ENCODE measurements at places on chromosomes 7 and 10. TPM values are rescaled to one million over a fixed set of nuclear protein-coding genes. Genes with fewer than 3 reads are reported as not detected.

Gene RBAK
- total RNA-seq = 14.6 TPM

Gene DCLRE1A
- 9.2 TPM for total RNA-seq

GRCh38 chr10:101892782-101893391 lies 49.3 kb upstream of the KCNIP2 start:
- peak; percentile 25 for DNase-seq
- peaks cover 6% of the 10 kb centered on the region for H3K36me3 ChIP-seq
- no peak overlapping the region for H3K27ac ChIP-seq
- no peaks in the 10 kb centered on the region for H3K27me3 ChIP-seq
- H3K4me3 ChIP-seq = no peak overlapping the region

DNA sequence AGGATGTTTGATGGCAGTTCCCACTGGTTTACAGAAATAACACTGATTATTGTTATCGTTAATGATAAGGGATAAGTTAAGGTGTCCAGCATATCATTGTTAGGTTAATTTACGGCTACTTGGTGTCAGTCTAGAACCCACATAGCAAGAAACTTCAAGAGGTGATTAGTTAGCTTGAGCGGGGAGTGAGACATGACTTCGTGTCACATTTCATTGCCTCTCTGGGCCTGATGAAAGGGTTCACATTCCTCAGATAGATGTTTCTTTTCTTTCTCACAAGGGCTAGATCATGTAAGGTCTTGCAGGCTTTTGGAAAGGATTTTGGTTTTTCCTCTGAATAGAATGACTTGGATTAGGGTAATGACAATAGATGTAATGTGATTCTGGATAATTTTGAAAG lies 26.7 kb downstream of the WAC start:
- H3K27me3 ChIP-seq = no peaks in the 10 kb centered on the region
- no peak overlapping the region for H3K27ac ChIP-seq
- H3K36me3 ChIP-seq = peaks cover 89% of the 10 kb centered on the region
- DNase-seq = no peak
- H3K4me3 ChIP-seq = no peak overlapping the region

DNA sequence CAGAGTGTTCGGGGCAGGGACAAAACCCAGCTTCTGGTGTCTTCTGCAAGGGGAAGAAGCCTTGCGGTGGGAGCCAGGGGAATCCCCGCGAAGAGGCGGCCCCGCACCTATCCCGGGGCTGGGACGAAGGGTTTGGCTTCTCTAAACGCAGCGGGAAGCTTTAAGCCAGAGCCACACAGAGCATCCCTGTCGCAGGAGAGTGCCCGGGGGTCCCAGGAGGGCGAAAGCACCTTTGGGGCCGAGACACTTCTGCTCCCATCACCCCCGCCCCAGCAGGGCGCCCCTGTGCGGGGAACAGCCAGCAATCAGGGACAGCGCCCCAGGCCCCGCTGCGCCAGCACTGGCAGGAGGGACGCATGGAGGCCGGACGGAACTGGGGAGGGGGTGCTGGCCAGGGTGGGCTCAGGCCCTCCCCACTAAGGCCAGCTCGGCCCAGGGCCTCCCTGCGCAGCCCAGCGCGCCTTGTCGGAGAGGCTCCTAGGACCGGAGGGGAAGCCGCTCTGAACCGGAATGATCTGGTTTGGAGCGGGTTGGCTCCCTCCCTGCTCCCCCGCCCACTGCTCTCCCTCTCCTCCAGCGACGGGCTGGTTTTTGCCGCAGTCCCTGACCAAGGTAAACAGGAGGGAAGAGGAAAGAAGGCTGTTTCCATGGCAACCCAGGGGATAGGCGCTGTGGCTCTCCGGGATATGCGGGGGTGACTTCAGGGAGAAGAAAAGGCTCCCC lies 63.9 kb downstream of the TMEM209 start:
- H3K4me3 ChIP-seq = no peak overlapping the region
- DNase-seq = no peak
- no peaks in the 10 kb centered on the region for H3K27me3 ChIP-seq
- H3K4me1 ChIP-seq = peaks cover 7% of the 10 kb centered on the region
- peaks cover 16% of the 10 kb centered on the region for H3K36me3 ChIP-seq

DNA sequence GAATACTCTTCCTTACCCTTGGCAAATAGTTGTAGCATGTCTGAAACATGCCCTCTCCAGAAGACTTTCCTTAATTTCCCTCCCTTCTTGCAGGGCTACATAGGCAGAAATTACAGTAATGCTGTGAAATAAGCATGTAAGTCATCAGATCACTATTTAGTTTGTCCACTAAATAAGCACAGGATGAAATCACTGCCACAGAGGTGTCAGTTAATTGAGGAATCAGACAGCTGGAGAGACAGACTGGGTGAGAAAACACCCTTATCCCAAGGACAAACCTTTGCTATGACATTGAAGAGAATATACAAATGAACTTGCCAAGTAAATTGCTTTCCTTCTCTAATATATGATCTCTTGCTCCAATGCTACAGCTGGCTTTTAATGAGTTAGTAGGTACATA lies 129.3 kb downstream of the CHRM2 start:
- H3K27ac ChIP-seq = no peak overlapping the region
- DNase-seq = no peak
- H3K27me3 ChIP-seq = peaks cover 30% of the 10 kb centered on the region
- H3K36me3 ChIP-seq = no peaks in the 10 kb centered on the region

- no peaks in the 10 kb centered on the region for H3K4me1 ChIP-seq
- H3K27ac ChIP-seq = no peak overlapping the region
- no peak for DNase-seq
- H3K27me3 ChIP-seq = peaks cover 33% of the 10 kb centered on the region
- H3K36me3 ChIP-seq = no peaks in the 10 kb centered on the region
- no peak overlapping the region for H3K4me3 ChIP-seq
Measured at GRCh38 chr7:79236352-79237028, 217.0 kb downstream of the MAGI2 start.

DNA sequence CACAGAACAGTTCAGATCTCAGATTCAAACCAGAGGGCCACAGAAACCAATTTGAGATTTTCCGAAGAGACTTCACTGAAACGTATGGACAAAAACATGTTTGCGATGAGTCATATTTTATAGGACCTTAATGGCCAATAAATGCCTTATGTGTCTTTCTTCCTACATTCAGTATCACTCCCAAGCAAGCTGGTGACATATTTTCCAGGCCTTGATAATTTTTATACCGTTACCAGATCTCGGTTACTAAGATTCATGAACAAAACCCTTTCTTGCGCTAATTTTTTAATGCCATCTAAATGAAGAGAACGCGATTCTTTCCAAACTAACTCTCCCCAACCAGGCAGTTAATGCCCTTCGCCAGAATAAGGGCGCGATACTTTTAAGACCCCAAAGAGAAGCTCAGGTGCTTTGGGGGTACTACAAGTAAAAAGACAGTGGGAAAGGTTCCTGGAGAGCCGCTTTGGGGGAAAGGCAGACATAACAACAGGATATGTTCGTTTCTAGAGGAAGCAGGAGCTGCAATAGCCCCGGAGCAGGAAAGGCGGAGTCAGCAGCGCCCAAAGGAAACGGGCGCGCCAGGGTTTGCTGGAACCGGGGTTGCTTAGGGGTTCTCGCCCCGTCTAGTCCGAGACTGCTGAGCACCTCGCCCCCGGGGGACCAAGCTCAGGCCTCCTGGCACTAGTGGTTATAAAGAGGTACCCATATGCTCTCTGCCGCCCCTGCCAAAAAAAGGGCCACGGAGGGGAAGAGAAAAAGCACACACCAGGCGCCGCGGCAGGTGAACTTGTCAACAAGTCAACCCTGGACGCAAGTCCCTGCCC lies 884 bp downstream of the ICA1 start:
- peak overlapping the region; percentile 82 for H3K4me3 ChIP-seq
- no peaks in the 10 kb centered on the region for H3K27me3 ChIP-seq
- peak; percentile 51 for DNase-seq
- H3K4me1 ChIP-seq = no peaks in the 10 kb centered on the region
